Chondrocyte (in vitro differentiated cells): ENCODE measurements at places on chromosomes 2 and 18. TPM values are rescaled to one million over a fixed set of nuclear protein-coding genes. Genes with fewer than 3 reads are reported as not detected.

The PLGLB2 gene
- 3.7 to 6.5 TPM (median 4.8 TPM) in 3 replicates for total RNA-seq

The SSB gene
- total RNA-seq: 93.5 to 105 TPM (median 95.1 TPM) in 3 replicates

The DSC2 gene
- total RNA-seq: 0.58 to 2.3 TPM (median 2.0 TPM) in 3 replicates

The IL1RN gene
- total RNA-seq: not detected in 3 replicates

The CD226 gene
- 0.62 to 1.3 TPM (median 0.82 TPM) in 3 replicates for total RNA-seq

The SAG gene
- total RNA-seq: not detected in 3 replicates
